ENCODE measurements at places on chromosomes 1 and 21. TPM values are rescaled to one million over a fixed set of nuclear protein-coding genes. Genes with fewer than 3 reads are reported as not detected.

- no peak for DNase-seq
These were observed 2.0 kb downstream of the MPZL1 start for GRCh38 chr1:167723707-167724323.

The DIRAS3 gene
- total RNA-seq: 1.4 TPM

DNA sequence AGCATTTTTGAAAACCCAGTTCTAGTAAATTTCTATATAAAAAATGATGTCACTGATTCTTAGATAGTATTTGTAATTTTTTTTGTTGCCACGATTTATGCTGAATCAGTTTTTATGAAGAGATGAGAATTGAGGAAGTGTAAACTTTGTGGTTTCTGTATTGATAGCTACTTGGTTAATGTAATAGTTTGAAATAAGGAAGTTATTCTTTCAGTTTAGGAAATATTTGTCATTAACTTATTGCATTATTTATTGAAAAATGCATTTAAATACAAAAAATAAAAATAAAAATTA is 97.8 kb downstream of the ZFYVE9 start:
- DNase-seq: no peak

DNA sequence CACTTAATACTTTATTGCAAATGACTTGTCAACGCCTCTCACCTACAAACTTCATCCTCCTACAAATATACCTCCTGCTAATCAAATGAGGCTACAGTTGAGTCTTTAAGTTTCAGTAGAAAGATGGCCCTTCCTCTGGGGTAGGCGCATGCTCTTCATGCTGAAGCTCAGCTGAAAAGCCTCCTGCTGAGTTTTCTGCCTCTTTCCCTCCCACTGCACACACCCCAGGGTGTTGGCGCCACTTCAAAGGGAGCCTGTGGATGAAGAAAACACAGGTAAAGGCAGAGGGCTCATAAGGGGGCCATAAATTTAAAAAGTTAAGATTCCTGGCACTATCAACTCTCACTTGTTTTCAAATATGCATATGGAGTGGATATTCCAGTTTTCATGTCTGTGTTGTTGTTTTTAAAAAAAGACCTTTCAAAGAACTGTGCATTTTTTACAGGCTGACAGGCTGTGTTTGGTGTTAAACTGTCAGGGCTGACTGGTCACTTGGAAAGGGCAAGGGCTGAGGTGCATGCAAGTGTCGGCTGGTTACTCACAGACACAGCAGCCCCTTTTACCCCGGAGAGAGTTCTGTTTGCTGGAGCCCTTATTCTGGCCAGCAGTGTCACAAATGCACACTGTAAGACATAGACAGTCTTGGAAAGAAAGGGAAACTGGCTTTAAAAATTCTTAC is 42.9 kb upstream of the LGALS8 start:
- no peak for DNase-seq

GRCh38 chr1:16903054-16903453 is 7.3 kb downstream of the RNU1-2 start:
- DNase-seq: no peak

The ANGPTL3 gene
- not detected for total RNA-seq

- no peak for DNase-seq
These were observed 21.4 kb downstream of the PEA15 start for GRCh38 chr1:160226623-160227022.

The CFAP45 gene
- total RNA-seq: 1.9 TPM
